ENCODE measurements at places on chromosomes 16 and 17.

GRCh38 chr16:57313509-57313908 lies 29.0 kb upstream of the PLLP start:
- no peak for DNase-seq

DNA sequence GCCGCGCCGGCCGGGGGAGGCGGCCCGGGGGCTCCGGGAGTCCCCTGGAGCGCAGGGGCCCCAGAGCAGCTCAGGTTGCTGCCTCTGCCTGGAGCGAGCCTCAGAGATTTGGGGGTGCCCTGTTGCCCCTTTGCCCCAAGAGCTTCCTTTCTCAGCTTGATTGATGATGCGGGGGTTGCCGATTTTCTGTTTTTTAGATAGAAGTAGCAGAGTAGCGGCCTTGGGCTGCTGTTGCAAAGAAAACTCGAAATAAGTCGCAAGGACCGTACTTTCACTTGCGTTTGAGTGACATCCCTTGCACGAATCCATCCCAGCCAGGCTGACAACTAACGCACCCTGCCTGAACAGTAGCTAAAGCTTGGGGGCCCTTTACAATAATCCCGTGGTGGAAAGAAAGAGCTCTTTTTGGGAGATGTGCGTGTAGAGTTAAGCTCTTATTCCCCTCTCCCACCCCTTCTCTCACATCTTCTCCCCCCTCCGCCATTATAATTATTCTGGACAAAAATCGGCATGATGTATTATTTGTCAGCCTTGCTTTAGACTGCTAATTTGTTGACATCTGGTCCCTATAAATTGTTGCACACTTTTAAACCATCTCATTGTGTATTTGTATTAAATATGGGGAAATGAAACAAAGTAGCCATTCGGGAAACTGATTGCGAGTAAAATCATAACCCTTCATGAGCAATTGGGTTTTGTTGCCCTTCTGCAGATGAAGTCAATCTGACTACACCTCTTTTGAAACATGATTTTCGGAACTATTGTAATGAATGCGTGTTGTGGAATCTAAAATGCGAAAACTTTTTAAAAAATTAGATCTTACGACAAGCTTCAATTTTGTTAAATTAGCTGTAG lies 873 bp downstream of the USP10 start:
- peak; percentile 13 for DNase-seq

DNA sequence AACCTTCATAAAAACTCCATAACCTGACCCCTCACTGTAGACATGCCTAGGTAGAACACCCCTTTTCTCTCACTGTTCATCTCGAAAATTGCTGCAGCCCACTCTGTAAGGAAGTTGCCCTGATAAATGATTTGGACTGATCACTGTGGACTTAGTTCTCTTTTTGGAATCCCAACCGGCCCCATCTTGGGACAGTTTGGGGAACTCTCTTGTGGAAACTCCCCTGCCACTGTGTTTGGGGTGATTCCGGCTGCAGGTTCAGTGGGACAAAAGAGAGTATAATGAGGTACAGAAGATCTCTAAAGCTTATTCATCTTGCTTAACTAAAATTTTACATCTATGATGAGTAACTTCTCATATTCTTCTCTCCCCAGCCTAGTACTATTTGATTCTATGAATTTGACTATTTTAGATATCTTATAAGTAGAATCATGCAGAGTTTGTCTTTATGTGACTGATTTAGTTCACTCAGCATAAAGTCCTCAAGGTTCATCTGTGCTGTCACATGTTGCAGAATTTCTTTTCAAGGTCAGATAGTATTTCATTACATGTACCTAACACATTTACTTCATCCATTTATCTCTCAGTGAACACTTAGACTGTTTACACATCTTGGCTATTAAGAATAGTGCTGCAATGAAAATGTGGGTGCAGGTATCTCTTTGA lies 84.9 kb downstream of the ABCA8 start:
- no peak for DNase-seq

- DNase-seq = no peak
Observed at GRCh38 chr16:58756650-58757332, 22.7 kb upstream of the GOT2 start.

GRCh38 chr16:64363039-64363438 lies 758.8 kb downstream of the CDH11 start:
- no peak for DNase-seq

DNA sequence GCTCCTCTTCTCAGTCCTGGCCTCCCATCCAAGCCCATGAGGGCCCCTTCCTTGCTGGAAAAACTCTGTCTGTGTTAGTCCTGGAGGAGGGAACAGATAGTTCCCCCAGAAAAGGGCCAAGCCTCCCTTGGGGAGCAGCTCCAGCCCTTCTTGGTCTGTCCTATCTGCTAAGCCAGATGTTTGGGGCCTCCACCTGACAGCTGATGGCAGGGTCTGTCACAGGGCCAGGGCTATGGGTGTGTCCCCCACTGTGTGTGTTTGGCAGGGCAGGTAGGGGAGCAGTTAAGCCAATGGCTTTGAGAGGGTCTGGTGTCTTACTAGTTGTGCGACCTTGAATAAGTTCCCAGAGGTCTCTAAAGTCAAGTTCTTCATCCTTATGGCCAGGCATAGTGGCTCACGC lies 13.6 kb upstream of the SLC4A1 start:
- DNase-seq = no peak

DNA sequence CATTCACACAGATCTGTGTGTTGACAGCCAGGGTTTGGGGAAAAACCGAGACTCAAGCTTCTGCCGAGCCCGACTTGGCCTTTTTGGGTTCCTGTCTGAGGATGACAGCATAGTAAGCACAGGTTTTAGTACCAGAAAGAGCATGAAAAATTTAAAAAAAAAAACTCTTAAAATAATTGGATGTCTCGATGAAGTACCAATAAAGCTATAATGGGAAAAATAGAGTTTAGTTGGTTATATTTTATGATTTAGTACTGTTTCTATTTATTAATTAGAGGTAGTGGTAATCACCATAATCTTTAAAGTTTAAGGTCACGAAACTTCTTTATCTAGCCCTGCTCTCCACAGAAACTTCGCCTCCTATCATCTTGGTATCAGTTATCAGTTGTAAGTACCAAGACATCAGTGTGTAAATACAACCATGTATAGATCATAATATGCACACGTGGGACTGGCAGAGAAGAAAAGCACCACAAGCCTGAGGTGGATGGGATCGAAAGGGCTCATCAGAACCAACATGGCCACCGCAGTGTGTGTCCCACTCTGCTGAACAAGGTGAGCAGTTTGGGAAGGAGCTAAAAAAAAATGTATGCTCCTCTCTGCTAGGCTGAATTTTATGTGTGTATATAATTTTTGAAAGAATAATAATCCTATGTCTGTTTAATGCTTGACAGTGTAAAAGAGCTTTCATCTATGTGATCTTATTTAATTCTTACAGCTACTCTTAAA lies 14.4 kb upstream of the EEF2K start:
- DNase-seq = peak; percentile 64

DNA sequence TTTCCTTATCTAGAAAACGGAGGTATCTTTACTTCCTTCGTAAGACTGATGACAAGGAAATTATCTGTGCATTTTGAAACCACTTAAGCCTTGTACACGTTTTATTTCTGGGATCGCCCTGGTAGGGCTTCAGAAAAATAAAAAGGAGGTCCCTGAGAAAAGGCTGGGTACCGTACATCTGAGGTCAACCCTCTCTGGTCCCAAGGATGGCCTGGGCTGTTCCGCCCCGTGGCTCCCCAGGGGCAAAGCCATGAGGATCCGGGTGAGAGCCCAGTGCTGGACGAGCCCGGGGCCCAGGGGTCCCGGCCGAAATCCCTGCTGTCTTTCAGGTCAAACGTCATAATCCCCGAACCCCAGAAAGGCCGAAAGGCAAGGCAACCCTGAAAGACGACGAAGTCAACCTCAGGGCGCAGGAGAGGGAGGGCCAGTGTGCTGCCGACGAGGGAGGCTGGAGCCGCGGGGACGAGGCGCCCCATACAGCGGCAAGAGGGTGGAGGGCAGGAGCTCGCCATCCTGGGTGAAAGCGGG lies 656 bp upstream of the FUS start:
- DNase-seq = no peak

DNA sequence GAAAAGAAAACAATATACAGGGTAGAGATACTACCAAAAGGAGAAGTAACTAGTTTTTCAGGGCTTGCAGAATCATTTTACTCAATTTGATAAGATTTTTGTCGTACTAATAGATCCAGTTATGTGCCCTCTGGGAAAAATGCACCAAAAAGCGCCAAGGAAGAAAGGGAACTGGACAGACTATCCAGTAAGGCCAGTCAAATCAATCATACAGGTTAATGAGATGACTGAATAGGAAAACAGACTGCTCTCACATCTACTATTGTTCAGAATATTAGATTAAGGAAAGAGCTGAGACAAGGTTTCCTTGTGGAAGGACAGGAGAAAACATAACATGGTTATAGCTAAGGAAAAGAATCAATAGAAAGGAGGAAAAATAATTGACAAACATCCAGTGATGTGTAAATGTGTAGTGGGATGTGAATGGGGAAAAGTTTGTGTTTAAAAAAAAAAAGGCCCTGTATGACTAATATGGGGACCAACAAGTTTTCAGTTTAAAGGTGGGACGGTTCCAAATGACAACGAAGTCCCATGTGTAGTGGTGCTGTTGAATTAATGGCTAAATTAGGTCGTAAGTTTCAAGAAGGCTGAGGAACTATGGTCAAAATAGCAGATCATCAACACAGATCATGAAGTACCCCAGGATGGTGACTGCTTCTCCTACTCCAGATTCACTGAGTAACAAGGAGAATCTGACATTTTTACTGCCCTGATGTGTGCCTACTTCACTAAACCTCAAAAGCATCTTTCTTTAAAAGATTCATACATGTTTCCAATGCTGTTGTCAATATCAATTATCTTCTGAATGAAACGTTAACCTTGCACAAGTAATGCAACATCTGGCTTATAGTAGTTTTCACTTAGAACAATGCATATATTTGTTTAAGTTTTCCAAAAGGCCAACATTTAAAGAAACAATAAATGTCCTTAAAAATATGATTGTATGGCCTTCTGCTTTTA lies 40.7 kb downstream of the BRIP1 start:
- no peak for DNase-seq

DNA sequence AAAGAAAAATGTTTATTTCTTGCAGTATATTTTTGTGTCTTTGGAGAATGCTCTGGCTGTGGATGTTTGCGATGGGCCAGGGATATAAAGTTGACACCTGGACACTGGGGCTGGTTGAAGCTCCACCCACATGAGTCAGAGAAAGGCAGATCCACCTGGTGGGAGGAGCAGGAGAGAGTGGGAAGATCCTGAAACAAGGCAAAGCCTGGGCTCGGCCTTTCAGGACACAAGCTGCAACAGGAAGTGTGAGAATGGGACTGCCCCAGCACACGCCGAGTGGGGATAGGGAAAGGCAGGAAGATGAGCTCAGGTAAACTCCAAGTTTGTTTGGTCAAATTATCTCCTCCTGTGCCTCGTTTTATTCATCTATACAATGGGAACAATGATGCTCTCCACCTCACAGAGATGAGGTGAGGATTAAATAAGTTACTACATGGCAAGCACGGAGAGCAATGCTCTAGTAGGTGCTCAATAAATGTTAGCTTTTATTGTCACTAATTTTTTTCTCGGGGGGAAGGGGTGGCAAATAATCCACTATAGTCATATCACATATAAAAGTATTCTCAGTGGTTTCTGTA lies 21.4 kb upstream of the PITPNM3 start:
- DNase-seq = no peak

- no peak for DNase-seq
Observed at GRCh38 chr16:67941469-67942199, 2.3 kb downstream of the LCAT start.

- peak; percentile 36 for DNase-seq
Observed at GRCh38 chr17:49703557-49704277, 4.0 kb downstream of the SLC35B1 start.

GRCh38 chr17:56358651-56359050 lies 205.4 kb downstream of the ANKFN1 start:
- no peak for DNase-seq

- no peak for DNase-seq
Observed at GRCh38 chr16:24085666-24086065, 170.5 kb upstream of the CACNG3 start.

DNA sequence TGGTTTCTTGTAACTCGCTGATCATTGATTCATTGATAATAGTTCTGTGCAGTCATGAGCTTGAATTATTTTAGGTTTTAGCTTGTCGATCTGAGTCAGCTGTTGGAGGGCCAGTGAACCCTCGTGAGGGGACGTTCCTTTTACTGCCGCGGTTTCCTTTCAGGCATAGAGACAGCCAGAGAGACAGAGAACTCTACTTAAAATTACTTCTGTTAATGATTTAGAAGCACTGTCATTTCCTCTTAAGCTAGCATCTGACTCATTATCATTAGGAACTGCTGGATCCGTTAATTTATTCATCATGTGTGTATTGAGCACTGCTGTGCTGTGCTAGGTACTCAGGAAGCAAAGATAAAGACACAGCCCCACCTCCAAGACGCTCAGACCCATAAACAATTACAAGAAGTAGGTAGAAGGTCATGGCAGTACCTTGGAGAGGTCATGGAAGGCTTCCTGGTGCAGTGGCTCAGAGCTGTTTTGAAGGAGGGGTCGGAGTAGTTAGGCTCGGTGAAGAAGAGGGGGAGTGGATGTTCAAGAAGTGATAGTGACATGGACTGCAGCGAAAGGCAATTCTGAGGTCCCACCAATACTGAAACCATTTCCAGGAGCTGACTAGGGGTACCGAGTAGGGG lies 3.3 kb downstream of the PGS1 start:
- peak; percentile 49 for DNase-seq

- DNase-seq = no peak
Observed at GRCh38 chr17:52537421-52537820, 378.9 kb upstream of the CA10 start.

- no peak for DNase-seq
Observed at GRCh38 chr16:23773339-23773738, 18.5 kb downstream of the CHP2 start.

DNA sequence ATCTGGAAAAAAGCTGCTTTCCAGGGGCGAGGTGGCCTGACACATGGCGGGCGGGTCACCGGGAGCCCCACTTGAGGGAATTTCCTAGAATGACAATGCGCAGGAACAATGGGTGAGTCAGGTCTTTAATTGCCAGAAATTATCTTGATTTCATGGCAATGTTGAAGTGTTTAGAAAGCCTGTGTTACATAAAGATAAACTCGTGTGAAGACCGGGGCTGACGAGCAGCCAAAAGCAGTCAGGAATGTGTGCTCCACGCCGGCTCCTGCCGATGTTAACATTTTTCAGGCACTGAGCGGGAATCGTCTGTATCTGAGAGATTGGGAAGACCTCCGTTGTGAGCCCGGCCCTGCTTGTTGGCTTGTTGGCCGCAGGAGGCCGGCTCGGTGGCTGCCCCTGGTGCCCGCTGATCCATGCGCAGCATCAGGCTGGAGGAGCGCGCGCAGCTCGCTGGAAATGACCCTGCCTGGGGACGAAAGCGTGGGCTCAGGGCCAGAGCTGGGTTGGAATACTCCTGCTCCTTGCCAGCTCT lies 353.1 kb downstream of the FOXL1 start:
- DNase-seq = no peak

- DNase-seq = no peak
Observed at GRCh38 chr16:72241930-72242329, 70.0 kb upstream of the PMFBP1 start.

- DNase-seq = no peak
Observed at GRCh38 chr16:75225092-75225491, 6.3 kb downstream of the CTRB1 start.

- no peak for DNase-seq
Observed at GRCh38 chr17:66405836-66406677, 103.6 kb downstream of the PRKCA start.

GRCh38 chr17:42221886-42222745 lies 27.8 kb upstream of the GHDC start:
- peak; percentile 63 for DNase-seq

All from CD4-positive, alpha-beta T cell treated with Interleukin-1 beta for 1 hour (primary cell).